ENCODE measurements at places on chromosomes 1 and 21. TPM values are rescaled to one million over a fixed set of nuclear protein-coding genes. Genes with fewer than 3 reads are reported as not detected.

The THEM5 gene
- polyA plus RNA-seq = 0.79 TPM

- no peak for DNase-seq
These were observed 15.8 kb downstream of the CD2 start for GRCh38 chr1:116769994-116770393.

DNA sequence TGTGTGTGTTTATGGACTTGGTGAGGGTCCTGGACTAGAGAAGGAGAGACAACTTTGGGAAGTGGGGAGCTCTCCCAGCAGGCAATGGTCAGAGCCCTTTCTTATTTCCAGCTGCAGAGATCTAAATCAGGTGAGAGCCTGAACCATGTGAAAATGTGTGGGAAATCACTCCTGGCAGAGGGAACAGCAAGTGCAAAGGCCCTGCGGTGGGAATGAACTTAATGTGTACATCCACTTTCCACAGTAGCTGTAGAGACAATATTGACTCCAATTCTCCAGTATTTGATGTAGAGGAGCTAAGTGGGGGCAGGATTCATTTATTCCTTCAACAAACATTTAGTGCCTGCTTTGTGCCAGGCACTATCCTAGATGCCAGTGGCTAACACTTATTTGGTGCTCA, 14.7 kb upstream of the POU3F1 start:
- no peak for DNase-seq

GRCh38 chr1:196689001-196689400, 37.2 kb downstream of the CFH start:
- no peak for DNase-seq

GRCh38 chr1:98437540-98437939, 224.0 kb upstream of the SNX7 start:
- DNase-seq = no peak

The CDC7 gene
- polyA plus RNA-seq = 33.0 TPM

DNA sequence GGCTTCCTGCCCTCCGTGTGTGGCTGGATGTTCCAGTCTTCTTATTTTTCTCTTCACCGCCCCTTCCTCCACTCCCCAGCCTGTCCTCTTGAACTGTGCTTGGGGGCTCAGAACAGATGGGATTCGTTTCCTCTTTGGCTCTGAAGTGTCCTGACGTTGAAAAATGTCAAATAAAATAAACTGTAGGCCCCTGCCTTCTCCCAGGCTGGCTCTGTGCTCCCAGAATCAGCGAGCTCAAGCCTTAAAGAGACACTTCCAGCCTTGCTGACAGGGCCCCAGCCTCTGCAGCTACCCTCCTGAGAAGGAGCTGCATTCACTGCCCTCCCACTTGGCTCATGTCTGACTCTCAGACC, 104.2 kb upstream of the IPO9 start:
- no peak for DNase-seq

- no peak for DNase-seq
These were observed 18.2 kb downstream of the ADAR start for GRCh38 chr1:154589780-154590179.

The CD58 gene
- polyA plus RNA-seq = 16.0 TPM

The LCE3D gene
- not detected for polyA plus RNA-seq

The MTARC2 gene
- polyA plus RNA-seq = 47.6 TPM

The CDA gene
- polyA plus RNA-seq = 5.7 TPM

The VANGL2 gene
- 36.1 TPM for polyA plus RNA-seq

- DNase-seq = no peak
These were observed at the start of gene LRRC7 for GRCh38 chr1:69567652-69568420. LRRC7 (plus strand) TSS chr1:69567922; CDS start chr1:69568640, 718 bp downstream.

The C1orf159 gene
- polyA plus RNA-seq = 7.0 TPM

The ESPN gene
- 12.0 TPM for polyA plus RNA-seq

The SDE2 gene
- polyA plus RNA-seq = 20.7 TPM

The USH2A gene
- polyA plus RNA-seq = 0.32 TPM

- DNase-seq = no peak
These were observed 78.0 kb downstream of the RGS13 start for GRCh38 chr1:192713921-192714320.

The SELL gene
- polyA plus RNA-seq = 4.7 TPM

- no peak for DNase-seq
These were observed 126.7 kb downstream of the PRRX1 start for GRCh38 chr1:170790651-170791071.

DNA sequence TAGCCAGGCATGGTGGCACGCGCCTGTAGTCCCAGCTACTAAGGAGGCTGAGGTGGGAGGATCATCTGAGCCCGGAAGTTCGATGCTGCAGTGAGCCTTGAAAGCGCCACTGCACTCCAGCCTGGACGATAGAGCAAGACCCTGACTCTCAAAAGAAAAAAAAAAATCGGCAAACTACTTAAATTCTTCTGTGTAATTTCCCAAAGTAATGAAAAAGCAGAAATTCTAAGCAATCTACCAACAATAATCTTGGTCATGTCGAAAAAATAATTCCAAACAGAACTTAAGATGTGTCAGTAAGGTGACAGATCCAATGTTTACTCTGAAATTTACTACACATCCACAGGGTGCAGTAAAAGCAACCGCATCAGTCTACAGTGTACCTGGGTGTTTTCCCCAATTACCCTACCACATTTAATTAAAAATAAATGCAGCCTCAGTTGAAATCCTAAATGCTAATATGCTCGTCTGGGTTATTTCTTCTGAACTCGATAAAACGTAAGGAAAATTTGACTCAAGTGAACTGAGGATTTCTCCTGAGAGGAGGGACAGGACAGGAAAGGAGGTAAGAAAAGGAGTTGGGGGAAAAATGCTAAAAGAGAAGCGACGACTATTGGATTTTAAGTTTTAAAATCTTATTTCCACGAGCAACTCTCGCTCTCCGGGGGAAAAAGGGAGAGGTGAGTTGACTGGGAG, 801 bp downstream of the EPRS1 start:
- no peak for DNase-seq

DNA sequence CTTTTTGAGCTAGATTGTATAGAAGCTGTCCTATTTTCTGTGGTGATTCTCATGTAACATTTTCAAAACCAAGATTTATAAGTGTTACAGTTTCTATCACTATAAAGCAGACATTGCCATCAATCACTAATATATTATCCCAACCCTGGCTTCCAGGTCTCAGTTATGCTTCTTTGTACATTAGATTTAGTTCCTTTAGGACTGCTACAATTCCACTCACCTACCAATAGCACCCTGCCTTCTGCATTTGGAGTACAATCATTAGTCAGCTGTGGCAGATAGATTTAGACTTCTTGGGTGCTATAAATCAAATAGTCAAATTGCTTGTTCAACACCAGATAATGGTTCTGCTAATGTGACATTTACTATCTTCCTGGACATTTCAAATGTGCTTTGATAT, 281.6 kb downstream of the BRINP3 start:
- no peak for DNase-seq

GRCh38 chr21:43207868-43208267, 39.1 kb downstream of the CRYAA start:
- DNase-seq = no peak

The DARS2 gene
- 28.7 TPM for polyA plus RNA-seq

- no peak for DNase-seq
These were observed 36.6 kb downstream of the RABIF start for GRCh38 chr1:202852163-202852904.

DNA sequence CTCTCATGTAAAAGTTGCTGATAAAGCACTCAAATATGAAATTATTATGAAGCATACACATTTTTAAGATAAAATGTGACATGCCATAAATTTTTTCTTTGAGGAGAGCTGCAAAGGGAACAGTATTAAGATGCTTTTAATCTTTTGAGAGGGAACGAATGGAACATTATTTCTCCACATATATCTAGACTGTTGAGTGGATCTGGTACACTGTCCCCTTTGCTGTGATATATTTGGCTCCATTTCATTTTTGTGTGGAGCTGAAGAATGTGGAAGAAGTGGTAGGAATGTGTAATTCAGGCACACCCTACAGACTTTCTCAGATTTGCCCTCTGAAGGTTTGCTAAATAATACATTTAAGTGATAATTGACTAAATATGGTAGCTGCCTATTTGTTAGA, 31.7 kb downstream of the PGM1 start:
- DNase-seq = no peak

GRCh38 chr1:11888206-11888876, 29.6 kb upstream of the NPPB start:
- DNase-seq = no peak

GRCh38 chr1:172236958-172237357, 183.5 kb upstream of the C1orf105 start:
- DNase-seq = no peak

- no peak for DNase-seq
These were observed 53.3 kb upstream of the FGGY start for GRCh38 chr1:59243550-59243949.

GRCh38 chr1:109838838-109839240, 71.8 kb upstream of the CSF1 start:
- no peak for DNase-seq

The PTGER3 gene
- polyA plus RNA-seq = 50.8 TPM

The TBX19 gene
- 2.7 TPM for polyA plus RNA-seq

GRCh38 chr1:2566101-2567045, 10.2 kb downstream of the TNFRSF14 start:
- no peak for DNase-seq

DNA sequence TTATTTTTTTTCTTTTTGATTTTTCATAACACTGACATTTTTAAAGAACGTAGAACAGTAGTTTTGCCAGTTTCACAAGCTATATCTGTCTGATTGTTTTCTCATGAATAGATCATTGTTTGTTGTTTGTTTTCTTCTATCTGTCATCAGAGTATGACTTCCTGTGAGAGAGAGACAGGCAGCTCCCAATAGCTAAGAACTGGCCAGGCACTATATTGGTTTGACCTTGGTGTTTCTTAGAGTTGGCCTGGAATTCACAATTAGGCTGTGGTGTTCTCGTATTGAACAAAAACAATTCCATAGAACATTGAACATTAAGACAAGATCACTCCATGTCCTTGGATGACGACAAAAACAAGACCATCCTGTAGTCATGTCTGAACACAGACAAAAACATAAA, 43.4 kb downstream of the RPS6KC1 start:
- DNase-seq = no peak

DNA sequence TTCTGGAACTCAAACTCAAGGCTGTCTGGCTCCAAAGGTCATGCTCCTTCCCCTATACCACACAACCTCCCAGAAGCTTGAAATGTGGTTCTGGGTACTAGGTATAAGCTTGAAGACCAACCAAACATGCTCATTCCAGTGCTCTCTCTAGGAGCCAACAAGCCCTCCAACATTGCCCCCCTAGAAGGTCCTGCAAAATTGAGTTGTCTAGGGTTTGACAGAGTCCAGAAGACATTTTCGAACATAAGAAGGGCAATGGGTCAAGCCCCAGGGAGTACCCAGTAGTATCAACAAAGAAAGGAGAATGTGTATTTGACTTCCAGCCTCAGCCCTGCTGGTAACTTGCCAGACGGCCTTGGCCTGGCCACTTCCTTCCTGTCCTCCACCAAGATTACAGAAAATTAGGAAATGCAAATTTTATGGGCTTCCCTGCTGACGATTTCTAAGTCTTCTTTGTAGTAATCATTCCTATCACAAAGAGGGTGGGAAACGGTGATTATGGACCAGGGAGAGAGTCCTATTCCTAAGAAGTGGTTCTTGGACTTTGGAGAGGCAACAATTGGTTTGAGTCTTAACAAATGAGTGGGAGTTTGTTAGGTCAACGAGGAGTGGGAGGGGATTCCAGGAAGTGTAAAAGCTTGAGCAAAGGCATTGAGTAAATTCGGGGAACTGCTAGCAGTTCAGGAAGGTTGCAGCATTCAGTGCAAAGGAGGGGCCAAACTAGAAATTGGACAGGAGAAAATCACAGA, 18.7 kb upstream of the SLAMF1 start:
- no peak for DNase-seq

The FCAMR gene
- polyA plus RNA-seq = 0.15 TPM

The KLHDC8A gene
- 2.6 TPM for polyA plus RNA-seq

DNA sequence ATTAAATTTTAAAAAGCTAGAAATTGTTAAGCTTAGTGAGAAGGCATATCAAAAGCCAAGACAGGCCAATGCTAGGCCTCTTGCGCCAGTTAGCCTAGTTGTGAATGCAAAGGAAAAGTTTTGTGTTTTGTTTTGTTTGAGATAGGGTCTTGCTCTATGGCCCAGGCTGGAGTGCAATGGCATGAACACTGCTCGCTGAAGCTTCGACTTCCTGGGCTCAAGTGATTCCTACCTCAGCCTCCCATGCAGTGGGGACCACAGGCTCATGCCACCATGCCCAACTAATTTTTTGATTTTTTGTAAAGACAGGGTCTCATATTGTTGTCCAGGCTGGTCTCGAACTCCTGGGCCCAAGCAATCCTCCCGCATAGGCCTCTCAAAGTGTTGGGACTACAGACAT, 40.3 kb downstream of the TRIM33 start:
- DNase-seq = no peak

The DPT gene
- polyA plus RNA-seq = 0.98 TPM

The SMIM1 gene
- 5.3 TPM for polyA plus RNA-seq

GRCh38 chr1:27233667-27234048, 774 bp upstream of the WDTC1 start:
- DNase-seq = no peak

Measured in left renal pelvis (tissue), 4 donors.